Glomerular endothelial cell (primary cell): ENCODE measurements at places on chromosomes 13 and 19. TPM values are rescaled to one million over a fixed set of nuclear protein-coding genes. Genes with fewer than 3 reads are reported as not detected.

The GAPDHS gene
- total RNA-seq, result not detected in 2 replicates

The SOX1 gene
- total RNA-seq, result not detected in 2 replicates

The PRSS57 gene
- 2.2 TPM in 1 of 2 replicates, not detected in the other for total RNA-seq

The SIGLEC8 gene
- total RNA-seq, result not detected in 2 replicates

The SPART gene
- 63.0 and 67.9 TPM in 2 replicates for total RNA-seq

The PTGER1 gene
- 0.15 and 0.64 TPM in 2 replicates for total RNA-seq

The CDX2 gene
- not detected in 2 replicates for total RNA-seq

The CDADC1 gene
- total RNA-seq, result 1.6 and 5.7 TPM in 2 replicates

GRCh38 chr13:50244713-50245574, 229.7 kb downstream of the KCNRG start:
- DNase-seq, result peak; percentile 55

DNA sequence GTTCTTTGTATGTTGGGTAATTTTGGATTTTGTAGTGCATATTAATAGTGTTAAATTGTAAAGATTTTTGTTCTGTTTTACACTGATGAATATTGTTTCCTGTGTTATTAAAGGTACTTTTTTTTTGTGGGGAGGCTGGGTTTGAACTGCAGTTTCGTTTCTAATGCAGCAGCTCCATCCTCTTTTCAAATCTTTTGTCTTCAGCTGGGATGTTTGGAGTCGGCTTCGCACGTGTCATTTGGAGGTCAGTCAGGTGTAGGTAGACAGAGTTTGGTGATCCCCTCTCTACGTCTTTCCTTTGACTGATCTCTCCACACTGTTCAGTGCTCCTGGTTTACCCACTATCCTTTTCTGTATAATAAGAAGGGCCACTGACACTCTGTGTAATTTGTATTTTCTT, 30.3 kb downstream of the TDRD3 start:
- DNase-seq, result no peak

DNA sequence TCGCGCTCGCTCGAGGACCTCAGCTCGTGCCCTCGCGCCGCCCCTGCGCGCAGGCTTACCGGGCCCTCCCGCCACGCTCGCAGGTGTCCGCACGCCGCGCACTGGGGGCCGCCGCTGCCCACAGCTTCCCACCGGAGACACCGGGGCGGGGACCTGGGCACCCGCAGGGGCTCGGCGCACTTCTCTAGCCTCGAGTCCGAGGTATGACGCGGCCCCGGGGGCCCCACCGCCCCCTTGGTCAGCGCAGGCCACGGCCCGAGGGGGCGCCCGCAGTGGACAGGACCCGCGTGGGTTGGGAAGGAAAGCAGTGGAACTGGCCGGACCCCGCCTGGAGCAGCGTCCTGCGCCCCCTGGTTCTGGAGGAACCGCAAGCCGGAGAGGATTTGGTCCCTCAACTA, 2.1 kb upstream of the GRWD1 start:
- no peak for DNase-seq

DNA sequence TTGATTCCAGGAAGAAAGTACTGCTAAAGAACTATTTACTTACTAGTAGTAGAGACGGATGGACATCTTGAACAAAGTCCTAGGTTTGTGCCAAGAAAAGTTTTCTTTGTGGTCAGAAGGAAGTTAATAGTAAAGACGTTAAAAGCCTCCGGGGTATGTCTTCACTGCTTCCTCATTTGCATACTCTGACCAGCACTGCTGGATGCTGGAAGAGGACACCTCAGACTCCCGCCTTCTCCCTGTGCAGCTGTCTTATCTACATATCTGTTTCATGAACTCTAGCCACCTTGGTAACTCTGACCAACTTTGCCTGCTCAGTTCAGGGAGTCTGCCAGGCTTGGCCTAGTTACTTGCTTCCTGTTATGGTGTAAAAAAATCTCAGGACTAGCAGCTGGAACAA, 1109.1 kb upstream of the MIR17HG start:
- DNase-seq, result no peak

DNA sequence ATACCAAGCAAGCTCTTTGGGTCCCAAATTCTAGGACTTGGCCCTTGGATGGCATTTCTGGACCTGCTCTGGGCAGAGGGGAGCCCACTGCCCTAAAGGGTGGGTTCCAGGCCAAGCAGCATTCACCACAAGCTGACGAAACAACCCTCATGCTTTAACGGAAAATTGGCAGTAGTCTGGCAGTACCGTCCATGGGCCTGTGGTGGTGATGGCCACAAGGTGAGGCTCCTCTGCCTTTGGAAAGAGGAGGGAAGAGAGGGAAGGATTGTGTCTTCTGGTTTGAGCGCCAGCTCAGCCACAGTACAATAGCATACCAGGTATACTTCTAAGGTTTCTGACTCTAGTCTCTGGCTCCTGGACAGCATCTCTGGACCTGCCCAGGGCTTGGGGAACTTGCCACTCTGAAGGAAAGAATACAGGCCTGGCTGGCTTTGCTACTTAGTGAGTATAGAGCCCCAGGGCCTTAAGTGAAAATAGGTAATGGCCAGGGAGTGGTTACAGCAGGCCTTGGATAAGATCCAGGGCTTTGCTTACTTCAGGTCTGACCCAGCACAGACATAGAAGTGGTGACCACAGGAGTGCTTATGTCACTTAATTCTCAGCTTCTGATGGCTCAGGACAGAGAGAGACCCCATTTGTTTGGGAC, 595.5 kb downstream of the LMO7 start:
- DNase-seq, result no peak

DNA sequence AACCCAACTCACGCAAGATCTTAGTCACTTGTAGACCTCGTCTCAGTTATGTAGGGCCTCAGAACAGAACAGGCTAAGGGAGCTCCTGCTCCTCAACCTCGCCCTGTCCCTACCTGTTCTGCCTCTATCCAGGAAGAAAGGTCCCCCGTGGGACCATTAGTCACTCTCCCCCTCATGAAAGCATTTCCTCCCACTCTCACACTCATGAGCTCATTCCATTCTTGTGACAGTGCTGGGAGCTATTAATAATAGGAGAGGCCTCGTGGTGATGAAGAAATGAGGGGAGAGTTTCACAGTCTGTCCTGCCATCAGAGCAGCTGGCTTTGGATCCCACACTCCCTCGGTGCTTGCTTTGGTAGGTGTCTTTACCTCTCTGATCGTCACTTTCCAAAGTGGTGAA, 10.2 kb downstream of the PPP2R1A start:
- DNase-seq, result no peak

- DNase-seq, result no peak
Measured at GRCh38 chr13:113596321-113597200, 12.0 kb downstream of the TFDP1 start.

- no peak for DNase-seq
Measured at GRCh38 chr19:11699931-11700794, 38.6 kb downstream of the ZNF823 start.

DNA sequence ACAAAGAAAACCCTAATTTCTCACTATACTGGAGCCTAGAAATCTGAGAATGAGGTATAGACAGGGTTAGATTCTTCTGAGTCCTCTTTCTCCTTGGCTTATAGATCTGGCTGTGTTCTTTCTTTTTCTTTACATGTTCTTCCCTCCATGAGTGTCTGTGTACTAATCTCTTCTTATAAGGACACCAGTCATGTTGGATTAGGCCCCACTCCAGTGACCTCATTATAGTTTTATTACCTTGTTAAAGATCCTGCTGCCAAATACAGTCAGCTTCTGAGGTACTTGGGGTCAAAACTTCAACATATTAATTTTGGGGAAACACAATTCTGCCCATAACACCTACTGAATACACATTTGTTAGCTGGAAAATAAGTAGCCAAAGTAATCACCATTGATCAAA, 302.6 kb downstream of the PCDH9 start:
- DNase-seq, result no peak

GRCh38 chr13:90798381-90798780, 549.1 kb upstream of the MIR17HG start:
- DNase-seq, result no peak

- DNase-seq, result no peak
Measured at GRCh38 chr19:55173714-55174409, 6.2 kb downstream of the SYT5 start.

GRCh38 chr19:14542711-14543328, 13.4 kb downstream of the TECR start:
- DNase-seq, result no peak

GRCh38 chr13:28049880-28050875, 50.2 kb downstream of the FLT3 start:
- no peak for DNase-seq

DNA sequence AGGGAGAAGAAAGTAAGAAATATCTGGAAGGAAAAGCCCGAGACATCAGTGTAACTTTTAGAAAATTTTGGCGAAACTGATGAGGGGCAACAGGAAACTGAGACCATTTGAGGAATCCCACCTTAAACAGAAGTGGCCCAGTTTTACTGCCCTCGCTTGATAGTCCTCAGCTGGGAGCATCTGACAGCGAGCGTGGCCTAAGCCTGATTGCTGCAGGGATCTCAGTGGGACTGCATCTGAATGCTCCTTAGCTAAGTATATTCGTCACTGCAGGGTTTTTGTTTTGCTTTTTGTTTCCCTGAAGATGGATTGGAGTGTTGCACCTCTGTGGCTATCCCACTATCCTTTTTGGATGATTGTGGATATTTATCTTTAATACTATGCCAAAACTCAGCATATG, 262.7 kb upstream of the KLHL1 start:
- no peak for DNase-seq

GRCh38 chr13:113981194-113981605, 7.3 kb upstream of the C13orf46 start:
- no peak for DNase-seq
